Activated CD4-positive, alpha-beta T cell treated with anti-CD3 and anti-CD28 coated beads for 4 hours (primary cell): ENCODE measurements at places on chromosomes 3 and 15.
A peak's percentile ranks its signal among the peaks of the same experiment; 100 is the strongest.

GRCh38 chr15:87599616-87600015 lies 656.9 kb downstream of the NTRK3 start:
- DNase-seq: no peak

DNA sequence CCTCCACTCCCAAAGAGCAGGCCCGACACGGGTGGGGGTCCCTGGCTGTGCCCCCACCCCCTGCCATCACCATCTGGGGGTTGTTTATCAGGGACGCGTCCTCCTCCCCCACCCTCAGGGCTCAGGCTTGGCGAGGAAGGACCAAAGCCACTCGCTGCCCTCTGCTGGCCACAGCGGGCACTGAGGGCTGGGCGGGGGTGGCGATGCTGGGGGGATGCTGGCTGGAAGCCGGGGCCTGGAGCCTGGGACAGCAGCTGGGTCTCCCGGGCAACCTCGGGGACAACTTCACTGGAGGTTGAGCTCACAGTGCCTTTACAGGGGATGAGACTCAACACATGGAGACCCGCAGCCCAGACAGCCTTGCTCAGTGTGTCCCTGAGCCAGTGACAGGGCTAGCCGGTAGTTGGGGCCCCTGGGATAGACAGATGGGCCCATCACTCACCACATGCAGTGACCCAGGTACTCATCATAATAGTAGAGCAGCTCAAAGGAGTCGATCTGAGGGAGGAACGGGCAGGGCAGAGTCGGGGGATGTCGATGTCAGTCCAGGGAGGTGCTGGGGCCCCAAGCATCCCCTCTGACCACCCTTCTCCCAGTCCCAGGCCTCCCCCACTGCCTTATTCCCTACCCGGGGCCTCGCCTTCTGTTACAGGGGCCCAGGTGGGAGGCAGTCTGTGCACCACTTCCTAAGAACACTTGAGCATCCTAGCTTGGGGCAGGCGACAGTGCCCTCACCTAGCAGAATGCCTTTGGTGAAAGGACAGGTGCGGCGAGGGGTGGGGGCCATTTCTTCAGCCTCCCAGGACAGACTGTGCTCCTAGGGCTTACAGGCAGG lies 5.9 kb upstream of the CALML4 start:
- peak; percentile 34 for DNase-seq

DNA sequence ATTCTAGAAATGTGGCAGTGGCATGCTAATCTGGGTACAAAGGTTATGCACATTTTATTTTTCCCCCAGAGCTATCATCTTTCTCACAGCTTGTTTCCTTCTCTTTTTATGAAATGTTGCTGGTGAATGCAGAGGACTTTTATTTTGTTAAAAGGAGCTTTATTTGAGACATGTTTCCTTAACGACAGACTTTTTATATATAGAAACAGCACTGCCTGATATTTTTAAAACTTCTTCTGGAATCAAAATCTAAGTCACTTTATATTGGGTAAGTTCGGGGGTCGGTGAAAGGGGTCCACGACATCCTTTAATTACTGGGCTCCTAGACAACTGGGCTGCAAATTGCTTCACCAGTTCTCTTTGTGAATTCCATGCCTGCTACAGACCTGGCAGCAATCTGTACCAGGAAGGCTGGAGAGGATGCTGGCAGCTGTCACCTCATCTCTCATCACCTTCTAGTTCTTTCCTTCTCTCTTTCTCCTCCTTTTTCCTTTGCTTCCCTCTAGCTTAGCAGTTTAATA lies 464.7 kb downstream of the PDCD6IP start:
- DNase-seq: no peak

- DNase-seq: no peak
These were observed 54.2 kb downstream of the PPARG start for GRCh38 chr3:12343047-12343501.

DNA sequence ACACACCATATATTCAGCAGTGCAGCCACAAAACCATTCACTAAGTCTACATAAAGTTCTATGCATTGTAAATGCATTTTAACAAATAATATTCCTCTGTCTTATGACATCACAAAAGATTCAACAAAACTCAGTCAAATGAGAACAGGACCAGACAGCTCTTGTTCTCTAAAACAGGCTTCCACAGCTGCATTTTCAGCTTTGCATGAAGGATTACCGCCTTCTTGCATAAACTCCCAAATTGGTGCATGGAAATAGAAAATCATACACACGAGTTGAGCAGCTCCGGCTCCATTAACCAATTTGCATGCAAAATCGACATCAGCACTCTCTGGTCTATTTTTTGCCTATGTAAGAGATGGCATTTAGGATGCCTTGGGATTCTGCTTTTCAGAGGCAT lies 66.4 kb downstream of the RFTN1 start:
- DNase-seq: no peak

DNA sequence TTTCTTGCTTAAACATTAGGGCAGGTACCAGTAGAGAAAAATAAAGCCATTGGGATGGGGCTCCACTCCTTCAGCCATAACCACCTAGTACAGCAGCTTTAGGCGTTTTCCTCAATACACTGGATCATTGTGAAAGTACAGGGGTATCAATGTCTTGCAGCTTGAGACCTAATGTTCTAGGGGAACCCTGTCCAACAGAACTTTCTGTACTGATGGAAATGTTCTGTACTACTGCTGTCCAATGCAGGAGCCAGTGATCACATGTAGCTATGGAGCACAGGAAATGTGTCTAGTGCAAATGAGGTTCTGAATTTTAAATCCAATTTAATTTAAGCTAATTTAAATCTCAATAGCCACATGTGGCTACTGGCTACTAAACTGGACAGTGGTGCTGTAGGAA lies 93.9 kb downstream of the NEDD4 start:
- no peak for DNase-seq

GRCh38 chr3:34920806-34921205 lies 718.5 kb upstream of the ARPP21 start:
- no peak for DNase-seq

DNA sequence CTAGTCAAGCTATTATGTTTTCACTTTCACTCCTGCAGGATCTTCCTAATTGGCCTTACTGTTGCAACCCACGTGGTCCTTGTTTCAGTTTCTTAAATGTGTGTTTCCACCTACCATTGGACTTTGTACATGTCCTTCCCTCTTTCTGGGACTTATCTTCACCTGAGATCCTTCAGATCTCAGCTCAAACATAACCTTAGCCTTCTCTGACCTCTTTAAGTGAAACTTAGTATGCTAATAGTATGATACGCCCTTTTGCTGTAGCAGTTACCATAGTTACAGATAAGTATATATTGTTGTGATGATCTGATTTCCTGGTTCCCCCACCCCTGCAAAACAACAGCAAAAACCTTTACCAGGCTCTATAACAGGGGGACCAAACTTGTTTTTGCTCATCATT lies 35.2 kb downstream of the U2SURP start:
- no peak for DNase-seq

- no peak for DNase-seq
These were observed 12.8 kb downstream of the ITPR1 start for GRCh38 chr3:4505688-4506558.

GRCh38 chr3:16370872-16371740 lies 106.1 kb downstream of the OXNAD1 start:
- no peak for DNase-seq

- DNase-seq: peak; percentile 42
These were observed 21.7 kb downstream of the SH3BP5 start for GRCh38 chr3:15310491-15311370.

GRCh38 chr15:64690008-64690407 lies 85.4 kb downstream of the RBPMS2 start:
- DNase-seq: no peak

- no peak for DNase-seq
These were observed 284.6 kb upstream of the RARB start for GRCh38 chr3:25143356-25144025.

DNA sequence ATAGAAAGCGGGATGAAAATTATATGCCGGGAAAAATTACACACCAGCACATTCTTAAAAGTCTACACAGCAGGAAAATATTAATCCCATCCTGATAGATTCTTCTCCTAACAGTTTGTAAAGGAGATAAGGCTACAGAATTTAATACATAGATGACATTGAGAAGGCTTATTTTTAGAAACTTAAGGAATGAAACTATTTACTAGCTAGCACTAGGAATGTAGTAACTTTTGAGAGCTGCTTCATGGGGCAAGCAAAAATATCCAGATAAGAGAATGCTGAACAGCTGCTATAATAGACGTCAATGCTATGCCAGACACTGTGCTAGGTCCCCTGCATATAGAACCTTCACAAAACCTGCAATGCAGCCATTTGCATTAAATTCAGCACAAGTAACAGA lies 912.7 kb upstream of the NR2F2 start:
- DNase-seq: no peak

GRCh38 chr3:178342111-178342510 lies 194.1 kb upstream of the KCNMB2 start:
- no peak for DNase-seq

DNA sequence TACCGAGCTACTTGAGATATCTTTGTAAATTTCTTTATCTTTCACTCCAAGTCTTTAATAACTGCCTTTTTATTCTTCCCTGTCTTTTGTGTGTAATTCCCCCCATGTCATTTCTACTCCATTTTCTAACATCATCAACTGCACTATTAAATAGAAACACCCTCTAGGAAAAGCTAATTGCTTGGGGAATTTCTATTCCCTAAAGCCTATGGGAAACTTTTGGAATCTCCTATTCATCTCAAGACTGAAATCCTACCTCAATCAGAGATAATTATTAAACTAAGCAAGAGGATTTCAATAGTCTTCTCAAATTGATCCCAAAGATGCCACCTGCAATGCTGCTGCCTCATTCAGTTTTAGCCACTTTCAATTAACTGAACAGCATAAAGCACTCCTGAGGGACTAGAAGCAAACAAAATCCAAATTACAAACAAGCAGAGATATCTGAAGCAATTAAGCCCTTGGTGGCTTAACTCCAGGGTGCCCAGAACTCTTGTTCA lies 598.7 kb downstream of the IGSF11 start:
- DNase-seq: no peak

GRCh38 chr3:44359146-44359751 lies 20.7 kb downstream of the TCAIM start:
- DNase-seq: no peak

DNA sequence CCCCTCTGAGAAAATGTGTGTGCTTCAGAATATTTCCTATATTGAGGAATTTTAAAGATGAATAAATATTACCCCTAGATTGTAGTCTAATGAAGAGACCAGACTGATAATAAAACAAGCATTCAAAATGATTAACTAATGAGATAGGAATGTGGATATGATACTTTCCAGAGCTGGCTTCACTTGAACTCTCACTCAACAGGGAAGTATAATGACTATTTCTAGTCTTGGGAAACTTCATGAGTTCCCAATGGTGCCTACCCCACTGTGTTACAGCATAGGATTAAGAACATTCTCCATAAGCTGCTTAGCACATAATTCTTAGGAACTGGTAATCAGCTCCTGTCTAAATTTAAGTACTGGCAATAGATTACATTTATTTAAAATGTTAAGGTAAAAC lies 261.5 kb upstream of the ZNF385D start:
- DNase-seq: no peak

- DNase-seq: peak; percentile 75
These were observed 4.5 kb downstream of the HEMK1 start for GRCh38 chr3:50573566-50574443.

- peak; percentile 16 for DNase-seq
These were observed 43.7 kb upstream of the ATP2C1 start for GRCh38 chr3:130850044-130850797.

GRCh38 chr3:154656486-154656885 lies 226.5 kb upstream of the GPR149 start:
- no peak for DNase-seq

- DNase-seq: no peak
These were observed 67.6 kb downstream of the CHAC1 start for GRCh38 chr15:41020829-41021228.

- DNase-seq: no peak
These were observed 11.0 kb downstream of the EXOG start for GRCh38 chr3:38507120-38507519.

GRCh38 chr15:70701171-70701570 lies 62.2 kb downstream of the UACA start:
- no peak for DNase-seq

GRCh38 chr3:86800116-86800515 lies 190.8 kb downstream of the VGLL3 start:
- no peak for DNase-seq

GRCh38 chr3:191356631-191357439 lies 26.5 kb upstream of the UTS2B start:
- DNase-seq: no peak

GRCh38 chr3:159856590-159857104 lies 132.0 kb upstream of the IL12A start:
- no peak for DNase-seq

- no peak for DNase-seq
These were observed 145.8 kb downstream of the LRRK1 start for GRCh38 chr15:101064795-101065569.

DNA sequence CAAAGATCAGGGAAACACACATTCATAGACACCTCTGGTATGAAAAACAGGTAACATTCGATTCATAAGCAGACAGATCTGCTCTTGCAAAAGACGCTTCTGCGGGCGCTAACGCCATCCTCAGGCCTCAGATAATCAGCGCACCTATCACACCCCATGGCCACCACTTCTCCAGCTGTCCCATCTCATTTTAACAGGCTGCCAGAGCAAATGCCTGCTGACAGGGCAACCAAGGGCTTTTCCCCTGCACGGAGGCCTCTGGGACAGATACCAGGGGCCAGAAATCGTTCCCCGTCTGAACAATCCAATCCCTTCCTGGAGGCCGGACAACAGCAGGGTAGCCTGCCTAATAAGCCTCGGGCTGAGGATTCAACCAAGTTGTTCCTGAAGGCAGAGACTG lies 15.2 kb downstream of the ABCC5 start:
- DNase-seq: no peak

DNA sequence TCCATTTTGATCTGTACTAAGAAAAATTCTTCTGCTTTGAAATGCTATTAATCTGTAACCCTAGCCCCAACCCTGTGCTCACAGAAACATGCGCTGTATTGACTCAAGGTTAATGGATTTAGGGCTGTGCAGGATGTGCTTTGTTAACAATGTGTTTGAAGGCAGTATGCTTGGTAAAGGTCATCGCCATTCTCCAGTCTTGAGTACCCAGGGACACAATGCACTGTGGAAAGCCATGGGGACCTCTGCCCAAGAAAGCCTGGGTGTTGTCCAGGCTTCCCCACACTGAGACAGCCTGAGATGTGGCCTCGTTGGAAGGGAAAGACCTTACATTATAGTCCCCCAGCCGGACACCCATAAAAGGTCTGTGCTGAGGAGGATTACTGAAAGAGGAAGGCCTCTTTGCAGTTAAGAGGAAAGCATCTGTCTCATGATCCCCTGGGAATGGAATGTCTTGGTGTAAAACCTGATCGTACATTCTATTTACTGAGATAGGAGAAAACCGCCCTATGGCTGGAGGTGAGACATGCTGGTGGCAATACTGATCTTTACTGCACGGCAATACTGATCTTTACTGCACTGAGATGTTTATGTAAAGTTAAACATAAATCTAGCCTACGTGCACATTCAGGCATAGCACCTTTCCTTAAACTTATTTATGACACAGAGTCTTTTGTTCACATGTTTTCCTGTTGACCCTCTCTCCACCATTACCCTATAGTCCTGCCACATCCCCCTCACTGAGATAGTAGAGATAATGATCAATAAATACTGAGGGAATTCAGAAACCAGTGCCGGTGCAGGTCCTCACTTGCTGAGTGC lies 6.3 kb downstream of the PIGZ start:
- DNase-seq: no peak

GRCh38 chr3:172914854-172915253 lies 164.3 kb downstream of the ECT2 start:
- DNase-seq: no peak

- DNase-seq: no peak
These were observed 136.9 kb downstream of the THSD4 start for GRCh38 chr15:71252044-71252739.
